Sciatic nerve (tissue), 2 donors: ENCODE measurements at places on chromosomes 13 and 19.

DNA sequence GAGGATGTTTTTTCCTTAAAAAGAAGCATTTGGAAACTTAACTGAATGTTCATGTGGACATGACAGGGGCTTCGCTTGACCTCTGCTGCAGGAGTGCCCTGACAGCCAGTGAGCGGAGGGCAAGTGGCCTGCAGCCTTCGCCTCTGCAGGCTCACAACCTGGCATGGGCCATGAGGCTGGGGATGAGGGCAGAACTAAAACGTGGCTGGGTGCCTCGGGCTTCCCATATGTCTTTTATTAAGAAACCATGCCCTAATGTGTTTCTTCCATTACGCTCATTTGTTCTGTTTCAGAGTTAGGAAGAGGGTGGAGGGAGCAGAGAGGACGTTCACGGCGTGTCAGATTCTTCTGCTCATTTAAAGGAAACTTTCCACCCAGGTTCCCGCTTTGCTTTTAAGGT lies 2.9 kb downstream of the ARHGEF7 start:
- no peak for DNase-seq

DNA sequence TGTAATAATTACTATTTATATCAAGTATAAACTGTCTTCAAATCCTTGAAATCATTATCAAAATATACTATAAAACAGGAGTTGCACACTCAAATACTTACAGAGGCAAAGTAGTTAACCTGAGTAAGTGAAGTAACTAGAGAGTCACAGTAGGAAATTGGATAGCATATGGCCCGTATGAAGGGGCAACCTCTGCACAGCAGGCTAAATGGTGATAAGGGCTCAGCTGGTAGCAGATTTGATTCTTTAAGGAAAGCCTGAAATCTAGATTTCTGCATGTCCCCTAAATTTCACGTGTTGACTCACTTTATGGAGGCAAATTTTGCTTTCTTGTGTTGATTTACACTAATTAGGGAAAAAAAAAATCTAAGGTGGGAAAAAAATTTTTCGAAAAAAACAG lies 46.4 kb downstream of the STOML3 start:
- no peak for DNase-seq

GRCh38 chr13:43026262-43026661 lies 2.9 kb downstream of the DNAJC15 start:
- no peak for DNase-seq

- no peak for DNase-seq
These were observed 49.0 kb downstream of the FREM2 start for GRCh38 chr13:38735665-38736440.

- DNase-seq = no peak
These were observed 42.7 kb upstream of the MIR17HG start for GRCh38 chr13:91304741-91305140.

- no peak for DNase-seq
These were observed 39.1 kb downstream of the LATS2 start for GRCh38 chr13:21022056-21022979.

- no peak for DNase-seq
These were observed 141.2 kb downstream of the SPRY2 start for GRCh38 chr13:80199585-80200292.

DNA sequence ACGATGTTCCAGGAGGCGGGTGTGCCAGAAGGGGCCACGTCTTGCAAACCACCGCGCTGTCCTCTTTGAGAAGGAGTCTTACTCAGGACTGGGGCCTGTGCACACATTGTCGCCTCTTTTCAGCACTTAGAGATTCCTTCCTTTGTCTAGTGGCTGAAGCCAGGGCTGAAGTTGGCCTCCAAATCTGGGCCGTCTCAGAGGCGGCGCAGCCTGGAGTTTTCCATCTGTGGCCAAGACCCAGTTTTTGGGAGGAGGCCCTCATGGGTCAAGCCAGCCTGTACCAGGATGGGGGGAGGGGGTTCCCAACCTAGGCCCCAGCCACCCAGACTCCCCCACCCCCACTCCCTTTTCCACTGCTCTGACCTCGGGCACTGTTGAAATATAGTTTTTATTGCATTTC lies 11.8 kb downstream of the ANO8 start:
- no peak for DNase-seq

- DNase-seq = no peak
These were observed 42.5 kb upstream of the INTS6 start for GRCh38 chr13:51495316-51495715.

DNA sequence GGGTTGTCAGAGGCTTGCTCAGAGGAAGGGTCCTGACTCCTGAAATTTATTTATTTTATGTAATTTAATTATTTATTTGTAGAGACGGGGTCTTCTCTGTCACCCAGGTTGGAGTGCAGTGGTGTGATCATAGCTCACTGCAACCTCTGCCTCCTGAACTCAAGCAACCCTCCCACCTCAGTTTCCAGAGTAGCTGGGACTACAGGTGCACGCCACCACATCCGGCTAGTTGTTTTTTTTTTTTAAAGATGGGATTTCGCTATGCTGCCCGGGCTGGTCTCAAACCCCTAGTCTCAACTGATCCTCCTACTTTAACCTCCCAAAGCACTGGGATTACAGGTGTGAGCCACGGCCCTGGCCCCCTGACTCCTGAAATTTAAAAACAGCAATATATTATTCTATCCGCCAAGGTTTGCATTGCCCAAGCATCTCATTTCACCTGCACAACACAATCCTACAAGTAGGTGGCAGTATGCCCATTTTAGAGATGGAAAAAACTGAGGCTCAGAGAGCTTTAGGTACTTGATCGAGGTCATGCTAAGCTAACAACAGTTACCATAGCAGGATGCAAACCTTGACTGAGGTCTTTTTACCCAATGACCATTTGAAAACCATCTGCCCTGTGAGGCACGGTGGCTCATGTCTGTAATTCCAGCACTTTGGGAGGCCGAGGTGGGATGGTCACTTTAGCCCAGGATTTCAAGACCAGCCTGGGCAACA lies 18.1 kb downstream of the ARHGEF18 start:
- DNase-seq = no peak

DNA sequence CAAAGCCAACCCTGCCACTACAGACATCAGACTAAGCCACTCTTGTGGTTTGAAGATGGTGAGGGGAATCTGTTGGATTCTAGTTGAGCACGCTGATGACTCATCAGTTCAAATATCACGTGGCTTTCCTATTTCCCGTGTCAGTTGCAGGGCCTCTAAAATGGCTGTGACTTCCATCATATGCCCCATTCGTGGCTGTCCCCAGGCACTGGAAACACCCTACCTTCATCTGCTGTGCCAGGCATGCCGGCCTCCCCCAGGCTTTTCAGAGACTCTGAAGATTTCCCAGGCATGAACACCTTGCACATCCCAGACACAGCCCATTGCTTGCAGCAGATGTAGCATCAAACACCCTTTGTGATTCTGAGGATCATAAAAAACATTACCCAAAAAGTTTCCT lies 659.9 kb downstream of the UQCRFS1 start:
- no peak for DNase-seq

DNA sequence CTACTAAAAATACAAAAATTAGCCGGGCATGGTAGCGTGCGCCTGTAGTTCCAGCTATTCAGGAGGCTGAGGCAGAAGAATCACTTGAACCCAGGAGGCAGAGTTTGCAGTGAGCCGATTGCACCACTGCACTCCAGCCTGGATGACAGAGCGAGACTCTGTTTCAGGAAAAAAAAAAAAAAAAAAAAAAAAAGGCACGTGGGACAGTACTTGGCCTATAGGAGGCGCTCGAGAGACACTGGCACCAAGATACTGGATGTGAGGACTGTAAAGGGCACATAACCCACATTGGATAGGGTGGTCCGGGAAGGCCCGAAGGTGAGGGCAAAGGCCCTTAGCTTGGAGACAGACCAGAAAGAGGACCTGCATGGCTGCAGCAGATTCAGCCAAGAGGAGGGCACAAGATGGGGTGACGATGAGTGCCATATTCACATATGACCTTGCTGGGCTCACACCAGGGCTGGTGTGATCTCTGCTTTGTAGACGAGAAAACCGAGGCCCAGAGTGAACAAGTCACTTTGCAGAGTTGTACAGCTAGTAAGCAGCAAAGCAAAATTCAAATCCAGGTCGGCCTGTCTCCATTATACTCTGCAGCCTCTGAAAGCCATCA lies 89.4 kb downstream of the DPF1 start:
- DNase-seq = no peak

GRCh38 chr13:32314271-32315237 lies 609 bp downstream of the ZAR1L start:
- DNase-seq = peak; percentile 71
